ENCODE measurements at places on chromosomes 6 and 20.

GRCh38 chr6:166600931-166601330 is 14.5 kb upstream of the RAMACL start:
- DNase-seq, result no peak

DNA sequence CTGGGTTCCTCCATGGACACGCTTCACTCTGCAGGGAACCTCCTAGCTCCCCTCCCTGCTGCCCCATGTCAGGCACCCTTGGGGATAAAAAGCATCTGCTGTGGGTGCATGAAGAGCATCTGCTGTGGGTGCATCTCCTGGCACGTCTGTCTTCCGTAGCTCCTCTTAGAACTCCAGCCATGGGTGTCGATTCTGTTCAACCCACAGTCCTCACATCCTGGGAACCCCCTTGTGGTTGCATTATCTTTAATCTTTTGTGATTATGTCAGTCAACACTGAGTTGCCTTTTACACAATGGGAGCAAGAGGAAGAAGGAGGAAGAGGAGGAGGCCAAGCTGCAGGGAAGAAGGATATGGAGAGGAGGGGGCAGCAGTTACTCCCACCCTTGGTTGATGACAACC is 24.1 kb upstream of the CCR6 start:
- no peak for DNase-seq

GRCh38 chr6:46914279-46914810 is 7.4 kb downstream of the ADGRF5 start:
- DNase-seq, result no peak

- DNase-seq, result no peak
Measured at GRCh38 chr20:31606804-31607639, 1.9 kb downstream of the ID1 start.

DNA sequence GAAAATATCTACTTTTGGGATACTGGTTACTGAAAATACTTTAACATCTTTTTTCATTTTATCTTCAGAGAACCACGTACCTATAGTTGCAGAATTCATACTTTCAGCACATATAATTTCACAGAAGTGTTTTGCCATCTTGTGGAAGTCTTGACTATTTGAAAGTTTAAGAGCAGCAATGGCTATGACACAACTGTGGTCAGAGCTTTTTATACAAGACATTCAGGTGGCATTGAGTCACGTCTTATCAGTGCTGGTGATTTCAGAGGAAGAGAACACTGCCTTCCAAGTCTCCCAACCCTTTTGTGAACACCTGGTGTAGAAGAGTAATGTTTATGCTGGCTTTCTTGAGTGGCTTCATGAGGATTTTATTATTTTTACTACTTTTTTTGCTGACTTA is 171.6 kb downstream of the ARID1B start:
- DNase-seq, result no peak

DNA sequence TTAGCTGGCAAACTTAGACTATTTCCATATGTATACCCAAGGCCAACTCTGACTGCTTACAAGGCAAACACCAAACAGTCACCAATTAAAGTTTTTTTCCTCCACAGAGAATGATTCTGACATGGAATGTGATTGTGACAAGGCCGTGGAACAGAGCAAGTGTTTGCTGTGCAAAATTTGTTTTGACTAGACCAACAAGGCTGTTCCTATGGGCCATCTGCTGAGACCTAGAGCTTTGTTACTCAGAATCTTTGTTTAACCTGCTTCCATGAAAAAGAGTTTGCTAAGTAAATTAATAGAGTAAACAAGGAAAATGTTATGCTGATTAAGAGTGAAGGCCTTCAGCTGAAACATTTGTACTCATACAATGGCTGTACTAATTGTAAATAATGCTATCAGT is 51.6 kb upstream of the IMPG1 start:
- DNase-seq, result no peak

DNA sequence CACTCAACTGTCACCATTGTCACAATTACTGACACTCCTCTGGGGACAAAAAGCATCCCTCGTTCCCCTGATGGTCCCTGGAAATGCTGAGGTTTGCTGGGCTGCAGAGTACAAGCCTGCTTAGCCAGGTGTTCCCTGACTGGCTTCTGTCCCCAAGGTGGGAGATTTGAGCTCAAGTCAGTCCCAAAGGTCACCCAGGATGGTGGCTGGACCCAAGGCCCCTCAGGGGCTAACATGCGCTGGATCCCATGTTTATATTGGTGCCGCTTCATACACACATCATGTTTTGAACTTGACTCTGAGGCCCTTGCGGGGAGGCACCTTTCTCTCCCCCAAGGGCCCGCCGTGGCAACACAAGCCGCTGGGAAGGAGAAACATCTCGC is 44.2 kb downstream of the PMEPA1 start:
- no peak for DNase-seq

GRCh38 chr6:37691904-37692806 is 5.5 kb downstream of the MDGA1 start:
- peak; percentile 93 for DNase-seq

- DNase-seq, result no peak
Measured at GRCh38 chr6:153525998-153526397, 394.9 kb upstream of the RGS17 start.

GRCh38 chr6:100920028-100920605 is 39.0 kb upstream of the ASCC3 start:
- no peak for DNase-seq

DNA sequence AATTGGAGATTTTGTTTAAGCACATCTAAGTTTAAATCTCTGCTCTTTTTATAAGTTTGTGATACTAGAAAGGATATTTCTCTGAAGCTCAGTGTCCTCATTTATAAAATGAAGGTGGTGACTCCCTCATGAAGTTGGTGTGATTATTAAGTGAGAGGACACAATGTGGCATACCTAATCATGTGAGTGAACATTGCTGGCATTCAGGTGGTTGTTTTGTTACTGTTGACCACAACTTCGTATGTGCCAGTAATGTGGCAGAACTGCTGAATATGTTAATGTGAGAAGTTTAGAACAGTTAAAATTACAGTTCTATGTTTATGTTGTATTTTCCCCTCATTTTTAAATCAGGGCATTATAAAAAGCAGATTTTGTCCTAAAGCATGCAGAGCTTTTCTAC is 127.2 kb downstream of the STXBP5 start:
- no peak for DNase-seq

DNA sequence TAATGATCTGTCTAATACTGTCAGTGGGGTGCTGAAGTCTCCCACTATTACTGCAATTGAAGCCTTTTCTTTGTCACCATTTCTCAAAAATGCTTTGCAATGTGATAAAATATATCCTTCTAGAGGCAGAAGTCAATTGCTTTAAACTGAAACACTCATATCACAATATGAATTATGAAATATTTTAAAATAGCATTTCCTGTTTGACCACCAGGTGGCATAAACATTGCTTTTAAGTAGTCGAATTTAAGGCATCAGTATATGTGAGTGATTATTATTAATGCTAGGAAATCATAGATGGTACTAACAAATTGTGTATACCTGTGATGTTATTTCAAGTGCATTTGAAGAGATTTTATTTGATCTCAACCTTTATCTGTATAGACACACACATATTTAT is 87.5 kb downstream of the MEI4 start:
- no peak for DNase-seq

- peak; percentile 88 for DNase-seq
Measured at GRCh38 chr6:158072083-158072721, 90.5 kb downstream of the SYNJ2 start.

DNA sequence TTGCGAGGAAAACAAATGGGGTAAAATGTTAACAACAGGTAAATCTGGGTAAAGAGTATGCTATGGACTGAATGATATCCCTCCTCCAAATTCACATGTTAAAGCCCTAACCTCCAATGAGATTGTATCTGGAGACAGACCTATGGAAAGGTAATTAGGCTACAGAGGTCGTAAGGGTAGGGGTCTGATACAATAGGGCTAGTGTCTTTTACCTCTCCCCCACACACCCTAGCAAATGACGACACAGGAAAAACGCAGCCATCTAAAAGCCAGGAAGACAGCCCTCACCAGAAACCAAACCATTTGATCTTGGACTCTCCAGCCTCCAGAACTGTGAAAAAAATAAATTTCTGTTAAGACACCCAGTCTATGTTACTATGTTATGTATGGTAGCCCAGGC is 20.6 kb upstream of the FBXO9 start:
- DNase-seq, result no peak

GRCh38 chr6:11328613-11329247 is 96.3 kb upstream of the NEDD9 start:
- no peak for DNase-seq

DNA sequence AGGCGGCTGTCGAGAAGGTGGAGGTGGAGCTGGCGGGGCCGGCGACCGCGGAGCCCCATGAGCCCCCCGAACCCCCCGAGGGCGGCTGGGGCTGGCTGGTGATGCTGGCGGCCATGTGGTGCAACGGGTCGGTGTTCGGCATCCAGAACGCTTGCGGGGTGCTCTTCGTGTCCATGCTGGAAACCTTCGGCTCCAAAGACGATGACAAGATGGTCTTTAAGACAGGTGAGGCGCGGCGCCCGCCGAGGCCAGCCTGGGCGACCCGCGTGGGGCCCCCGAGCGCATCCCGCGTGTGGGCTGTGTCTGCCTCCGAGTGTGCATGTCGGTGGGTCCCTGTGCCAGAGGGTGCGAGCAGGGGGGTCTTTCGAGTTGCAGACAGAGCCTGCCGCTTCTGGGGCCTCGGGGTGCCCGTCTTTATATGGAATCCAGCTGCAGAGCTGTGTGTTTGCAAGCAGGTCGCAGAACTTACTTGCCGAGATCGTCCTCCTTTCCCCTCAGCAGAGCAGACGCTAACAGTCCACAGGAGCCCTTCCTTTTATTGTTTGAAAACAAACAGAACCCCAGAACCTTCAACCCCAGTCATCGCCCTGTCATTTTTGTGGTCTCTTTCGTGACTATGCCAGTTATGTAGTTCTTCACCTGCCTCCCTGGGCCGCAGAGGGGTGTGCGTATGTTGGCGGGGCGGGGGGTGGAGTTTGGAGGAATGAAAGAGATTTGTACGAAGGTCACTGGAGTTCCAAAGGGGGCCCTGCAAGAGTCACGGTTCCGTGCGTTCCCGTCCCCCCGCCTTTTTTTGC is 766 bp downstream of the SLC16A10 start:
- DNase-seq, result peak; percentile 86

DNA sequence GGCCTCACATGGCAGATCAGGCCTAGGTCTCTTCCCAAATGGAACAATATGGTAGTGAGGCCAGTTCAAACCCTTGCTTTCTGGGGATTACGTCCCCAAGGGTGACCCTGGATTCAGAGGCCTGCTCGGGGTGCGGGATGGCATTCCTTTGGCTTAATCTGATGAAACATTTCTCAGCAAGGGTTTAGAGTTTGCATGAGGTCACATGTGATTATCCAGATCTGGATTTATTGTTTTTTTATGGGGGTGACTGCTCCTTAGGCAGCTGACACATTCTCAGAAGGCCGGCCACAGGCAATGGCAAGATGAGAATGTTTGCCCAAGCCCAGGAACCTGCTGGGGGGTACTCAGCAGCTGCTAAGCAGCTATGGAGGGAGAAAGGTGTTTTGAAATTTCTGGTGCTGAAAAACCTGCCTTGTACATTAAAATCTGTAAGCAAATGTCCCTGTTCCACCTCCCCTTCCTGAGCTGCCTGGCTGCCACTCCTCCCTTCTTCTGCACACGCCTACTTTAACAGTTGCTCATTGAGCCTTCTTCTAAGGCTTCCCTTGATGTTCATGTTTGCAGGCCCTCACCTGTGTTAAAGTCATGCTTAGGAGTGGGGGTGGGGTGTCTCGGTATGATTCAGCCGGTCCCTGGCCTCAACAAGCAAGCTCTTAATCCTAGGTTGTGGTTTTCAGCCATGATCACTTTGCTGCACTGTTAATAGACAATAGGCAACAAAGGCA is 37.9 kb upstream of the FUCA2 start:
- DNase-seq, result peak; percentile 80

DNA sequence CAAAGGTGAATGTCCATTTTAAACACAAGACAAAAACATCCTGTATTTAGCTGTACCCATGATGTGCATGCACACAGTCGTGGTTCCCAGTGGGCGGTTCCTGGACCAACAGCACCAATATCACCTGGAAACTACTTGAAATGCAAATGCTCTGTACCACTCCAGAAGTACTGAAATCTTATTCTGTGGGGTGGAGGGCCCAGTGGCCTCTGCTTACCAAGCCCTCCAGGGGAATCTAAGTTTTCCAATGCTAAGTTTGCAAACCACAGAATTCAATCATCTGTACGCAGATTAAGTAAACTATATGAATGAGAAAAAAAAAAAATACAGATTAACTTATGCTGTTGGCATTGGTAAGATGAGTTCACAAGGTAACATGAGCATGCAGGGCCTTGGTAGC is 14.1 kb downstream of the TRMT6 start:
- DNase-seq, result no peak

DNA sequence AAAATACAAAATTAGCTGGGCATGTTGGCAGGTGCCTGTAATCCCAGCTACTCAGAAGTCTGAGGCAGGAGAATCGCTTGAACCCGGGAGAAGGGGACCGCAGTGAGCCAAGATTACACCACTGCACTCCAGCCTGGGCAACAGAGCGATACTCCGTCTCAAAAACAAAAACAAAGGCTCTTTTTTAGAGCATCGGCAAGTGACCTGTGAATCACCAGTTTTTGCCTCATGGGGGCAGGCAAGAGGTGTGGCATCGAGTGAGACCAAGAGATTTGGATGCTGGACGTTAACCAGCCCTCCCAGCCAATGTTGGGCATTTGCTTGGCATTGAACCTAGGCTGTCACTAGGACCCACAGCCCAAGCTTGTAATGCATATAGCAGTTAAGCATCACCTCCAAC is 14.6 kb upstream of the CDK5RAP1 start:
- no peak for DNase-seq

DNA sequence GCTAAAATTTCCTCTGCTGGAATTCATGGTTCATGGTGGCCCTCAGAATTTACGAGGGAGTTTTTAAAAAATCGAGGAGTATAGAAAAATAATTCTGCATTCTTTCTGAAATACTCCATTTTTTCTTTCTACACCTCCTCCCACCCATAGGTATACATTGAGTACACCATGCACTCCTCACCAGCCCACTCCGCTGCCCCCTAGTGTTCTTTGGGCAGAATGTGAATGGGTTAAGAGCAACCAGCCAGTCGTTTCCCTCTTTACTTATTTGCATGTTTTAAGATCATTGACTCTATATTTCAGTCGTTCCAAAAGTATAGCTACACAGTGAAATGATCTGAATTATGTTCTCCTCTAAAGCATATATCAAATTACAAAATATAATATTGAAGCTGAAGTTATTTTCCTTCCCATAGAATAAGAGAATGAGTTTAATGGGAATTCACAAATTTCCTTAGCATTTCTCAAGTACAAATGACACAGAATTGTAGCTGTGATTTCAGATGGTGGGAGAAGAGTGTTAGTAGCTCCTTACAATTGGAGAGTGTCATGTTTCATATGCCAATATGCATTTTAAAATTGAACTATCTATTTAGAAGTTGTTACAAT is 977.7 kb upstream of the SLC35B3 start:
- DNase-seq, result no peak

- no peak for DNase-seq
Measured at GRCh38 chr6:90131614-90132423, 164.8 kb downstream of the BACH2 start.

DNA sequence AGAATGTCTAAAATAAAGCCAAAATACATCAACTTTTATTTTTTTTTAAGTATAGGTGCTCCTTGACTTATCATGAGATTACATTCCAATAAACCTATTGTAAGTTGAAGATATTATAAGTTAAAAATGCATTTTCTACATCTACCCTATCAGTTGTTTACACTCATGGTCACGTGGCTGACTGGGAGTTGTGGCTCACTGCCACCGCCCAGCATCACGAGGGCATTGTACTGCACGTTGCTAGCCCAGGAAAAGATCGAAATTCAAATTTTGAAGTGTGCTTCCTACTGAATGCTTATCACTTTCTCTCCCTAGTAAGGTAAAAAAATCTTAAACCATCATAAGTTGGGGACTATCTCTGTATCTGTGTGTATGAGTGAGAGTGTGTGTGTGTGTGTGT is 126.6 kb upstream of the RIN2 start:
- DNase-seq, result no peak

- DNase-seq, result no peak
Measured at GRCh38 chr20:50496773-50497385, 13.3 kb upstream of the PTPN1 start.

Data from activated effector memory CD4-positive, alpha-beta T cell treated with anti-CD3 and anti-CD28 coated beads, Interleukin-2, amount 50 U/mL, for 16 hours (primary cell).